ENCODE measurements at places on chromosomes 2 and 18. TPM values are rescaled to one million over a fixed set of nuclear protein-coding genes. Genes with fewer than 3 reads are reported as not detected.

Gene OTOF
- total RNA-seq: not detected

Gene CFC1B
- total RNA-seq: not detected

Gene ANKRD30BL
- total RNA-seq: not detected

Gene TMEM198
- total RNA-seq: 8.2 TPM

DNA sequence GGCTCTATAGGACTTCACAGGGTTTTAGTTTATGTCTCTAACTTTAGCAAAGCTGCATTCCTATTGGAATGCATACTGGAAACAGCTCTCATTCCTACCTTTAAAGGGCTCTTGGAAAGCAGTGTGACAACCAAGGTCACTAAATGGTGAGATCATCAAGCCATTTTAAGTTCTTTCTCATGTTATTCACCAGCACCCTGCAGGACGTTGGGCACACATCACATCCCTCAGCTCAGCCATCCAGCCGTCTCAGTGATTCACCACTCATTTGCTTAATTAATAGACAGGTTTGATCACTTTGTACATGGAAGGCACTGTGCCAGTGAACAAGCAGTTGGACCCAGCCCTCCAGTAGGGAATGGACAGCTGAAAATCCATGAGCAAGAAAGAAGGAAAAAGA, 32.2 kb upstream of the RBM44 start:
- no peak for DNase-seq

DNA sequence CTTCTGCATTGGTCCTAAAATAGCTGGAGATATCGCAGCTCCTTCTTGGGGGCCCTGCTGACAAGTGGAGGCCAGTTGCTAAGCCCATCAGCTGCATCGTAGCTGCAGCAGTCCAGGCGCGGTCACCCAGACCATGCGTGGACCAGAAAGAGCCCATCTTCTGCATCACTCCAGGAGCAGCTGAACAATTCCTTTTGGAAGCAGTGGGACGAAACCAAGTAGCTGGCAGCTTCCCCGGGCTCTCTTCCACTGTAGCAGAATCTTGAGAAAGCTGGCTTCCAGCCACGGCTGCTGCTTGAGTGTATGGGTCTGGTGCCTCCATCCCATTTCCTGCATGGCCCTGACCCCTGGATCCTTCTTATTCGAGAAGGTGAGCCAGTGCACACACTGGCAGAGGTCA, 22.2 kb upstream of the CAB39 start:
- no peak for DNase-seq

GRCh38 chr18:11339188-11339775, 189.9 kb upstream of the PIEZO2 start:
- no peak for DNase-seq

GRCh38 chr2:135985826-135986393, 484 bp upstream of the DARS1 start:
- DNase-seq: no peak

- no peak for DNase-seq
These were observed 56.1 kb downstream of the ZNF236 start for GRCh38 chr18:76878426-76878825.

DNA sequence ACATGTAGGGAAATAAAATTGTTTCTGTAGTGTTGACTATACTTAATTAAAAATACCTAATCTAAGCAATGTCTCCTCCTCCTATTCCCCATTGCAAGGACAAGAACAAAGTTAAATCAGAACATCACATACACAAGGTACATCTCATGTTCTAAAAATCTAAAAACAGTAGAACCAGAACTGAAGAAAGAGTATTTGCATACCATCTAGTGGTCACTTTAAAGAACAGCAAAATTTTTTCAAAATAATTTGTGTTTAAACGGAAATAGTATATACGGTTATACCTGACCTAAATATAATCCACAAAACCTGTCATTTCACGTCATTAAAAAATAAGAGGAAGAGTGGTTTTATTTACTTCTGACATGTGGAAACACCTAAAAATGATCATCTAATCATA, 294.3 kb upstream of the KCNH7 start:
- DNase-seq: no peak

GRCh38 chr18:2204736-2205135, 366.6 kb downstream of the METTL4 start:
- DNase-seq: no peak

GRCh38 chr2:104447831-104448434, 406.0 kb upstream of the POU3F3 start:
- DNase-seq: no peak

GRCh38 chr2:190468814-190469569, 60.8 kb downstream of the MFSD6 start:
- peak; percentile 93 for DNase-seq

DNA sequence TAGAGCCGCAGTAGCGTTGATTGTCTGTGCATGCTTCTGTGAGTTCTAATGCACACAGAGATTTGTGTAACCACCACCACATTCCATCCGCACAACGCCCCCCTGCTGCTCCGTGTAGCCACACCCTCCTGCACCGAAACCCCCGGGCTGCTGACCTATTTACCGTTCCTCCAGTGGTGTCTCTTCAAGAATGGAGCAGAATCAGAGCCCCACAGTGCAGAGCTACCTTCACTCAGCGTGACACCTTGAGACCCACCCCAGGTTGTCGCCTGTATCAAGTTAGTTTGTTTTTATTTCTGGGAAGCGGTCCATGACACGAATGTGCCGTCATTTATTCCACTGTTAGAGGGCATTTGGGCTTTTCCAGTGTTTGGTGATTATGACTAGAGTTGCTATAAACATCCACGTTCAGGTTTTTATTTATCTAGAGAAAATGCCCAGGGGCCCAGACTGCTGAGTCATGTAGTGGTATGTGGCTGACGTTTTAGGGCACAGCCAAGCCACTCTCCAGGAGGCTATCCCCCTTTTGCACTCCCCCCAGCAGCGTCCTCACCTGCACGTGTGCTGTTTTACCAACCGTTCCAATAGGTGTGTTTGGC, 266.8 kb downstream of the NDUFA10 start:
- DNase-seq: no peak

DNA sequence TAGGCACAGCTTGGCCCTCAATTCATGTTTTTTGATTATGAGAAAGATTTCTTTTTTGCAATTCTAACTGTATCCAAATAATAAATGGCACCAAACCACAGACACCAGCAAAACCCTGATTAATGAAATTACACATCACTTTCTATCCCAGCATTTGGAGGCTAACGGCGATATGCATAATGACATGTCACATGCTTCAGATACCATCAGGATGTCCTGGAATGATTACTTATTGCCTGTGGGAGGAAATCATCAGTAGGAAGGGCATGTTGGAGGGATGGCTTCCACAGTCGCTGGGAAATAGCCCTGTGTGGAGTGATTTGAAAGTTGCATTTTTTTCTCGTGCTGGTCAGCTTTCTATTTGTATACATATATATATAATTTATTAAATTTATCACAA, 121.7 kb downstream of the CMPK2 start:
- DNase-seq: no peak

- no peak for DNase-seq
These were observed 76.2 kb upstream of the GLI2 start for GRCh38 chr2:120659275-120659977.

- DNase-seq: no peak
These were observed 102.3 kb downstream of the SPTBN1 start for GRCh38 chr2:54558188-54559005.

Data from SJCRH30 (cell line).